ENCODE measurements at places on chromosomes 13 and 19.

DNA sequence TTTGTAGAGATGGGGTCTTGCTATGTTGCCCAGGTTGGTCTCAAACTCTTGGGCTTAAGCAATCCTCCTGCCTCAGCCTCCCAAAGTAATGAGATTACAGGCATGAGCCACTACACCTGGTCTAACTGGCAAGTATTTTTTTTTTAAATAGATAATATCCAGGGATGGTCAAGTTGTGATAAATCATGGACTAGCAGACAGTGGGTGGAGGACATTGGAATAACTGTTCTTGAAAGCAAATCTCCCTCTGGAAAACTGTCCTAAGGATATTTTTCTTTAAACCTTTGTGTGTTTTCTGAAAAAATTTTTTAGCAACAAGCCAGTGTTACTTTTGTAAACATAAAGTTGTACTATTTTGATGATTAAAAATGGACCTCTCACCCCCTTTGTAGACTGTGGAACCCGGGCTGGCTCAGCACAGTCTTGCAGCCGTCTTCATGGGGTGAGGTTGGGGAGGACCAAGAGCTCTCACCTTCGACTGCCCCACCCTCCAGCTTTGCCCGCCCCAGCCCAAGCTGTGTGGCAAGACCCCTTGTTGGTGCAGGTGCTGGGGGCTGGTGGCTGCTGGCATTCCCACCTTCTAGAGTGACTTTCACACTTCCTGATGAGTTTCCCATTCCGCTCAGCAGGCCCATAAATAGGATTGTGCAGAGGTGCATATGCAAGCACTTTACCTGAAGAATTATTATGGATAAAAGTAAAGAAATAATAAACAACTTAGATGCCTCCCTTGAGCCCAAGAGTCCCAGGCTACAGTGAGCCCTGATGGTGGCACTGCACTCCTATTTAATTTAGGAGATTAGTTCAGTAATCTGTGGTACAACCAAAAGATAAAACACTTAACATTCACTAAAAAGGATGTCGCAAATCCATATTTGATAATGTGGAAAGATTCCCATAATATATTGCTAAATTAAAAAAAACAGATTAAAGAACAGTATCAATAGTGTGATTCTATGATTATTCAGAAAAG is 107.3 kb downstream of the GADD45B start:
- no peak for DNase-seq

GRCh38 chr19:10105509-10106099 is 558 bp upstream of the PPAN start:
- no peak for DNase-seq

- DNase-seq, result no peak
Measured at GRCh38 chr19:35362261-35363000, 4.2 kb downstream of the FFAR3 start.

- no peak for DNase-seq
Measured at GRCh38 chr19:43438291-43439031, 23.8 kb downstream of the TEX101 start.

DNA sequence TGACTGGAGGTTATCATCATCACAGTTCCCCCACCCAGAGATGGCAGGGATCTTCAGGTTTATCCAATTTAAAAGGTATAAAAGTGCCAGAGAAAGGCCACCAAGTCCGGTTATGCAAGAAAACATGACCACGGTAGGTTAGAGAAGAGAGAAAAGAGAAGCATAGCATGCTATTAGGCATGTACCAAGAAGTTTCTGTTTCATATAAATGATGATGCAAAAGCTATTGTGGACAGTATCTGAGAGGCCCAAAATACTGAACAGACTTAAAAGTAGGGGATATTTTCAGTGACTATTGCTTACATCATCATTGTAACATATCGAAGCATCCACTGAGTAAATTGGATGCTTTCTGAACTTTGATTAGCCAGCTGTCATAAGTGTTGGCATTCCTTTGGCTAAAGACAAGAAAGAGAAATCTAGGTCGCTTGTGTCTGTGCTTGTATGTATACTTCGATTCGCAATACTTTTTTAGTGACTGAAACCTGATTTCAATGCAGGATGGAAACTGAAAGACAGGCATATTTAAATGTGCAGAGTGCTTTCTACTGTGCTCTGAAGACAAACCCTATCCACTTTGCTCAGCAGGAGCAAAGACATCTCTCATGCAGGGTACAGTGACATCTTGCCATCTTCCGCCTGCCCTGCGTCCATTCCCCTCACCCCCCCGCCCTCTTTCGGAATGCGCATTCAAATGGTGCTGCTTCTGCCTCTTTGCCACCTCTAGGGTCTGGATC is 180.3 kb downstream of the SHISA2 start:
- no peak for DNase-seq

GRCh38 chr19:41480336-41480735 is 37.4 kb downstream of the ERICH4 start:
- no peak for DNase-seq

- no peak for DNase-seq
Measured at GRCh38 chr19:15126131-15126910, 19.1 kb downstream of the SYDE1 start.

DNA sequence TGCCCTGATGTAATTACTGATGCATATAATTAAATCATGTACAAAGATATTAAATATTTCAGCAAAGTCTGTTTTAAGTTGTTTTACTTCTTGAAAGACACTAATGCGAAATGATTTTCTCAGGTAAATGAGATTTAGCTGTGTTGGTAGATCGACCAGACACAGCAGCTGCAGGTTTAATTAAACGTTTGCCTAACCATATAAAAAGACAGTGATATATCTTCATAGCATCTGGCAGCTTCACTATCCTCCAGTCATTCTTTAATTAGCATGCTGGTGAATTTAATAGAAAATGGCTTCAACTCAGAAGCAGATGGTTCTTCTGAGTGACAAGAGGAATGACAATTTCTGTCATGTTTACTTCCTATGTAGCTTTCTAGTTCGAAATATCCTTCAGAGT is 69.3 kb downstream of the NHLRC3 start:
- no peak for DNase-seq

GRCh38 chr19:50745221-50745620 is 22.1 kb downstream of the CLEC11A start:
- no peak for DNase-seq

DNA sequence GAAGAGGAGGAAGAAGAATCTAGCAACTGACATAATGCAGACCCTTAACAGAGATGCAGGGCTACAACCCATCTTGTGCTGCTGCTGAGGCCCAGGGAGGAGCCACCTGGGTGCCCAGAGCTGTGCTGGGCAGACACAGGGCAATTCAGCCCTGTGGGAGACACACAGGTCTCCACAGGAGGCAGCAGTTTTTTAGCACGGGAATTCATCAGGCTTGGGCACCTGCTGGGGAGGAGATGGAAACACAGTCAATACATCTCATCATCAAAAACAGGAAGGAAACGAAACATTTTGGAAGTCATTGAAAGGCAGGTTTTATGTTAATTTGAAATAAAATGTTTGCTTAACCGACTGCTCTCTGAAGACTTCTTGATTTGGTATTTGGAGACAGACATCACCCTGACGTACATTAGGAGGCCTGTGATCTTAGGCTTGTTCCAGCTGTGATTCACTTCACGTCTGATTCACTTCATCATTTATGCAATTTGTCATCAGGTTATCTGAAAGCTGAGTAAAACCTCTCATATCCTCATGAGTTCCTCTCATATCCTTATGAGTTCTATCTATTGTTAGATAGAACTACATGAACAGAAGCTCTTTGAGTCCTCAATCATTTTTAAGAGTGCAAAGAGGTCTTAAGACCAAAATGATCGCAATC is 77.4 kb downstream of the CYSLTR2 start:
- no peak for DNase-seq

GRCh38 chr13:108270442-108270841 is 924 bp downstream of the TNFSF13B start:
- no peak for DNase-seq

DNA sequence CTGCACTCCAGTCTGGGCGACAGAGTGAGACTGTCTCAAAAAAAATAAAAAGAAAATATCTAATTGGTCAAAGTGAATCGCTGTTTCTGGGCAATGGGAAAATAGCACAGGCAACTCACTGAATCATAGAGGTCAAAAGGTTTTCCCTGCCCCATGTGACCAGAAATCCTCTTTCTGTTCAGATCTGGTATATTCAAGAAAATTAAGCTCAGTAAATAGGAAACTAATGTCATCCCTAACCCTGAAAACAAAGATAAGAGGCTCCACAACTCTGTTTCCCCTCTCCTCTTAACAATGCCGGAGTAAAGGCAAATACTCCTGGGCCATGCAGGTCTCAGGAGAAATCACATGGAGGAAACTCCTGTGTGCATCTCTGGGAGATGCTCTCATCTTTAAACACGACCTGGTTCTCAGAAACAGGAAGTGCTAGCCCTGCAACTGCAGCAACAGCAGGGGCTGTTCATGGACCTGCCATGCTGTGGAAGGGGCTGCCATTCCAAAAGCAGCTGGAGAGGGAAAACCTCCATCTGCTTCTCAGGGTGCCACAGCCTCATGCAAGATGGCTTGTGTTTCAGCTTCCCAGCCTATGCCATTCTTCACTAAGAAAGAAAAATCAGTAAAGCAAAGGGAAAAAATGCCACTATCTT is 47.5 kb upstream of the SLC7A9 start:
- DNase-seq, result no peak

- DNase-seq, result no peak
Measured at GRCh38 chr19:31348481-31349159, 616 bp downstream of the TSHZ3 start.

GRCh38 chr13:43360171-43360570 is 336.8 kb downstream of the DNAJC15 start:
- DNase-seq, result no peak

GRCh38 chr13:96946709-96947311 is 47.5 kb downstream of the OXGR1 start:
- DNase-seq, result no peak

DNA sequence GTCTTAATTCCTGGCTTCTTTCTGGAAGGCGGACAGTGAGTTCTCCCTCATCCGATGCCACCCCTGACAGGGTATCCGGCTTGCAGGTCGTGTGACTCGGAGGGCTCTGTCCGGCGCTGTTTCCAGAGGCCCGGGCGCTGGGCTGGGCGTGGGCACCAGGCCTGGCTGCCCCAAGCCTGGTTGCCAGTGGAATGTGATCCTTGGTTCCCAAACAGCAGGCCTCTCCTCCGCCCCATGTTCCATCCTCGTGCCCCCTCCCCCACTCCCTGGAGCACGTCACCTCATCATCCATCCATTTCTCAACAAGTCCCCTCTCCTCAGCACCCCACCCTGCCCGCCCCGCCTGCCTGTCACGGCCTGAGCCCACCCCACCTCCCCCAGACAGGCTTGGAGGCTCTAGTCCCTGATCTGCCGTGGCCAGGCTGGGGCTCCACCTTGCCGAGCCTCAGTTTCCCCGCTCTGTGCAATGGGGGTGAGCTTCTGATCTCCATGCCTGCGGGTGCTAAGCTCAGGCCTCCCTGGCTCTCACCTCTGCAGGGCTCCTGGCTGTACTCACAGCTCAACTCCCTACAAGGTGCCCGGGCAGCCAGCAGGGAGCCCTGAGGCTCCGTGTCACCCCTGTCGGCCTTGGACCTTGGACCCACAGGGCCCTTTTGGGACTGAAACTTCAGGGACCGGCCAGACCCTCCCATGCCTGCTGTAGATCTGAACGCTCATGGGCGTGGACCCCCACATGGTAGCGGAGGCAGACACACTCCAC is 2.3 kb downstream of the TBXA2R start:
- DNase-seq, result no peak

- DNase-seq, result no peak
Measured at GRCh38 chr13:29722415-29722814, 126.9 kb upstream of the SLC7A1 start.

GRCh38 chr13:24254146-24254841 is 55.1 kb upstream of the C1QTNF9 start:
- DNase-seq, result no peak

DNA sequence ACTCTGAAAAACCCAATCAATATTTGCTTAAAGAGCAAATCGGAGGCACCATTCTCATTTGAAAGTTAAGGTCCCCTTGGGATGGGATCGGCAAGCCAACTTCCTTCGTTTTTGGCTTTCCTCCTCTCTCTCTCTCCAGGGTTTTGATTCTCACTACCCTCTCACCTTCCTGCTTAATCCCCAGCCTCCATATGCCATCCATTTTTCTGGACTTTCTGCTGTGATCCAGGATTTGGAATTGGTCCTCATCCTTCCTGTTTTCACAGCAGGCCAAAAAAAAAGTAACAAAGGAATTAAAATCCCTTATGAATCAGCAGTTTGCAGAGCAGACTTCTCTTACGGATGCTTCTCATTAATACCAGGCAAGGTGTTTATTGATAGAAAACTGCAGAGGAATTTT is 283.1 kb upstream of the TMTC4 start:
- no peak for DNase-seq

GRCh38 chr19:42285541-42285941 is 16.4 kb upstream of the PRR19 start:
- DNase-seq, result no peak

DNA sequence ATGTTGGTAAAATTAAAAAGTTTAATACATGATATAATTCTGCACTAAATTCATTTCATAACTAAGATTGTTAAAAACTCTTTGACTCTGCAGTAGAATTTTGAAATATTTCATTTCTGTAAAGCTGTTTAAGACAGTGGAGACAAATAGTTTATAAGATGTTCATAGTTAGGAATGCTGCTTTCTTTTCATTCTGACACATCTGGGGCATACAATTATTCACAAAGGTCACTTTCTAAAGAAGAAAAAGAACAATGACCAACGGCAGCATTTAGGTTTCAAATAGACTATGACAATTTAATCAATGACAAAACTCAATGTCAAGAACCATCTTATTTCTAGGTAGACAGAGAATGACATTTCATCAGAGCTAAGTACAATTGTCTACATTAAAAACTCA is 1422.1 kb downstream of the PCDH9 start:
- no peak for DNase-seq

DNA sequence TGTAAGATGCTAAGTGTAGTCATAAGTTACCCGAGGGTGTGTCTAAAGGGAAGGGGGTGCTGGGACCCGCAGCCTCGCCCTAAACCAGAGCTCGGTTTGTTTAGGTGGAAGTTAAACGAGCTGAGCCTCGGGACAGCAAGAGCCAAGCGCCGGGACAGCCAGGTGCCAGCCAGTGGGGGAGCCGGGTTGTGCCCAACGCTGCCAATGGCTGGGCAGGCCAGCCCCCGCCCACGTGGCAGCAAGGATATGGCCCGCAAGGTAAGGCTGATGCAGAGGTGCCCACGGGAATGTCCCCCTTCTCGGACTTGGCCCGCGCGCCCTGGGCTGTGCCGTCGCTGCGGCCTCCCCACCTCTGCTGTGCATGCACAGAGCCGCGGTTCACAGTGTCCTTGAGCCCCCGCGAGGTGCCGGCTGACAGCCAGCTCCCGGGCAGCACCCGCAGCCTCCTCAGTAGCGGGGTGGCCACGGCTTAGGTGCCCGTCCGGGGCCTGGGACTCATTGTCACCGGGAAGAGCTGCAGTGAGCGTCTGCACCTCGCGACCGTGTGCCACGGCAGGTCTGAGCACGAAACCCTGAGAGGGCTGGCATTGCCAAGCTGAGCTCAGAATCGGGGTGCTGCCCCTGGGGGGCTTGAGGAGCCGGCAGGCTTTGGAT is 9.3 kb upstream of the RPS15 start:
- DNase-seq, result no peak

GRCh38 chr13:21964686-21965085 is 293.8 kb downstream of the FGF9 start:
- DNase-seq, result no peak
